Epithelial cell of prostate (primary cell): ENCODE measurements at places on chromosomes 3 and 15.
A peak's percentile ranks its signal among the peaks of the same experiment; 100 is the strongest.

DNA sequence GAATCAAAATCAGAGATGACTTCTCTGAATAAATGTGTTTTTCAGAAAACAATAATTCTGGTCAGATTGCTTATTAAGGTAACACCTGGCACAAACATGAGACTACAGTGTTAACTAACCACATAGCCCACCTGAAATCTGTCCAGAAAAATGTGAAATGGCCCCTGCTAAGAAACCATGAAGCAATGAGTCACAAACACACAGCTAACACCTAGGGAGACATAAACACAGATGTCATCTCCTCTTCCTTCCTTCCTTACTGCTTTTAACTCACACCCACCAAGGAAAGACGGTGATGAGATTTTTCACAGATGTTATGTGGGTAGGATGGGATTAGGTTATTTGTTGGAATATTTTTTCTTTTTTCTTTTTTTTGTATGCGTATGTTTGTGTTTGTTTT lies 315.0 kb upstream of the STAC start:
- no peak for DNase-seq

GRCh38 chr3:11059090-11059798 lies 66.7 kb downstream of the SLC6A1 start:
- DNase-seq: no peak

DNA sequence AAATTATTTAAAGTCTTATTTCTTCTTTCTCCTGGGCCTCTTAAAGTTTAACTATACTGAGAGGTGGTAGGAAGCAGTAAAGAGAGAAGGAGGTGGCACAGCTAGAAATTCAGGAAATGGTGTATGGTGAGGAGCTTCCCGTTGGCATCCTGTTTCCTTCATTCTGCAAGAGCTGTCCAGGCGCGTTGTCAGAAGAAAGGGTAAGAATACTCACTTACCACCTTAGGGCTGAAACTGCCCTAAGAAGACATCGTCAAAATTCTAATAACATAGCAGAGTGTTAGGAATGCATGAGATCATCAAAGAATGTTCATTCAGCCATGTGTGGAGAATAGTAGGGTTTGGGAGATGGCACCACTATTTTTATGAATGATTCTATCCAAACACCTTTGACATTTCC lies 699.6 kb downstream of the MCTP2 start:
- no peak for DNase-seq

GRCh38 chr15:35833581-35833980 lies 287.6 kb upstream of the DPH6 start:
- DNase-seq: no peak

- DNase-seq: no peak
These were observed 22.4 kb upstream of the SMAD6 start for GRCh38 chr15:66679657-66680108.

- no peak for DNase-seq
These were observed 470.2 kb upstream of the AGTR1 start for GRCh38 chr3:148227534-148227933.

DNA sequence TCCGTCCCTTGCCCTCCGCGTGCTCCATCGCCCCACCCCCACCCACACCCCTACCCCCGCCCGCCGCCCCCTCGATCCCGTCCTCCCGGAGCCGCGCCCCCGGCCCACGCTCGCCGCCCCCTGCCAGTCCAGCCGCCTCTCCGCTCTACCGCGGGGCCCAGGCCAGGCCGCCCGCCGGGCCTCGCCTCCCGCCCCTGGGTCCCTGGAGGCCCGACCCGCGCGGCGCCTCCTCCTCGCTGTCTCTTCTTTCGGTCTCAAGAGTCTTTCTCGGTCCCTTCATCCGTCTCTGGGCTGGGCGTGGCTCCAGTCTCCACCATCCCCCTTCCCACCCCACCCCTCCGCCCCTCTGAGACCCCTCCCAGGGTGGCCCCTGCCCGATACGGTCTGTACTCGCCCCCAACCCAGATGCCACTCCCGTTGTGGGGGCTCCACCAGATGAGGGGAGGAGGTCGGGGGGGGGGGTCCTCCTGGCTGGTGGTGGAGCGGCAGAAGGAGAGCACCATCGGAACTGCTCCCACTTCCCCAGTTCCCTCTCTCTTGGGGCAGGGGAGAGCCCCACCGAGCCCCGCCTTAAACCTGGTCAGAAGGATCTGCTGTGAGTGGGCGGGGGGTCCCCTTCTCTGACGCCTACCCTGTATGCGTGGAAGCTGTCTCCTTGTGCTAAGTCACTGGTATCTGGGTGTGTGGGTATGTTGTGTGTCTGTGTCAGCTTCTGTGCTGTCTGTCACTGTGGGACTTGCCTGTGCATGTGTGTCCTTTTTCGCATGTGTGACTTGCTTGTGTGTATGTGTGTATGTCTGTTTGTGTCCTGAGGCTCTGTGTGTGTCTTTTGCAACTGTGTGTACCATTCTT lies 1.0 kb downstream of the PRKCD start:
- DNase-seq: no peak

GRCh38 chr3:185176750-185177359 lies 24.0 kb upstream of the C3orf70 start:
- DNase-seq: no peak

- no peak for DNase-seq
These were observed 18.7 kb upstream of the HDAC11 start for GRCh38 chr3:13461169-13462124.

DNA sequence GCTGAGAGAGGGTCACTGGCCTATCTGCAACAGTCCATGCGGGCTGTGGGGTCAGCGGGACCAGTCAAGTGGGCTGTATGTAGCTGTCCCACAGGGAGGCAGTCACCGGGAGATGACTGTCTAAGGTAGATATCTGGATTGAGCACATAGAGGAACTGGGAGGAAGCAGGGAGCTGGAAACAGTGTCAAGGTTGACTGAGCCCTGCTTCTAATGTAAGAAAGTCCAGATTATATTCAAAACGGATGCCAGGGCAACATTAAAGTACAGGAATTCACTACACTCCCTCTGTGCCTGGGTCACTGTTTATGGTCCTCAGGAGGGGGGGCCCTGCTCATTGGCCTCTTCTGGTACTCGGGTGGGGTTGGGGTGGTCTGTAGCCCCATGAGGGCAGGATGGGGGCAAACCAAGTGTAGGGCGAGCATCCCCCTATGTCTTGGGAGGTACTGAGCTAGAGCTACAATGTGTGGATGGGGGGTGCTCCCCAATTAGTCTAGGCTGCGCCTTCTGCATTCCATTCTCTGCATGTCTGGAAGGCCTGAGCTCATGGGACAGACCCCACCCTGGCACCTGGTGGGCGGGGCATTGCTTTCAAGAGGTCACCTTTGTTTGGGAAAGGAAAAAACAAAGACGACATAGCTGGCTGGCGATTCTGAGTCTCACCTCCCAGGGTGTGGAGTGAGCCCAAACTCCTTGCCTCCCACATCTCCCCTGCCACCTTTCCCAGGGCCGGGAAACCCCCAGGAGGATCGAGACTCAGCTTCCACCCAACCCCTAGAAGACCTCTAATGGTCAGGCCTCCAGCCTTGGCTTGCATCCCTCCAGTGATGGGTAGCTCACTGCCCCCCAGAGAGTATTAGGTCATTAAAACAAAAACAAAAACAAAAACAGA lies 45.1 kb upstream of the C15orf39 start:
- no peak for DNase-seq

DNA sequence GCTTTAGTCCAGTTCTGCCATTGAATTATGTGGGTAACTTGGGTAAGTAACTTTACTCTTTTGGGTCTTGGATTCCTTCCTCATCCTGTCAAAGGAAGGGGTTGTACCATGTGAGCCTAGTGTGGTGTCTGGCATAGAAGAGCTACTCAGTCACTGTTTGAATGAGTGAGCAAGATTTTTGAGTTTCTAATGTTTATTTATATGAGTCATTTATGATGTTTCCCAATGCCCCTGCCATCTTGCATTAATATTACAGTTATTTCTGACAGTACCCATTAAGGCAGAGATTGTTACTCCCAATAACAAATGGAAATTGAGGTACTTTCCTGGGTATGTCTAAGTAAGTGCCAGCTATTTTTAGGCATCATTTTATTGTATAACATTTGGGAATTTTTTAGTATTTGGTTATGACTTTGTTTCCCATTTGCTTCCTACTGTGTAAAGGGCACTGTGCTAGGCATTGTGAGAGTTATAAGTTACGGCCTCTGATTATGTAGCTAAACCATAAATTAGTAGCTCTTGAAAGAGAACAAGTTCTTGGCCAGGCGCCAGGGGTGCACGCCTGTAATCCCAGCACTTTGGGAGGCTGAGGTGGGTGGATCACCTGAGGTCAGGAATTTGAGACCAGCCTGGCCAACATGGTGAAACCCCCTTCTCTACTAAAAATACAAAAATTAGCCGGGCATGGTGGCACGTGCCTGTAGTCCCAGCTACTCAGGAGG lies 23.5 kb downstream of the NR1D2 start:
- peak; percentile 37 for DNase-seq

DNA sequence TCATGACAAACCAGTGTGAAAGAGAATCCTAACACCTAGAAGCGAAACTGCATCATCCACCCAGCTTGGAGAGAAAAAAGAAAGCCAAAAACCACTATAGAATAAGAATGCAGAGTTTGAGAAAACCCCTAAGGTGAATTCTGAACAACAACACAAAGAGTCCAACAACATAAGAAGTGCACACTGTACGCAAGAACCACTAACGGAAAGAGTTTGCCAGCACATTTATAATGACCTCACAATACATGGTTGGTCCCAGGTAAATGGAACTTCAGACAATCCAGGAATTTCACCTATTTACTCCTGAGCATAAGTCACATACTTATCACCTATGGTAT lies 128.3 kb upstream of the BHLHE40 start:
- DNase-seq: no peak

DNA sequence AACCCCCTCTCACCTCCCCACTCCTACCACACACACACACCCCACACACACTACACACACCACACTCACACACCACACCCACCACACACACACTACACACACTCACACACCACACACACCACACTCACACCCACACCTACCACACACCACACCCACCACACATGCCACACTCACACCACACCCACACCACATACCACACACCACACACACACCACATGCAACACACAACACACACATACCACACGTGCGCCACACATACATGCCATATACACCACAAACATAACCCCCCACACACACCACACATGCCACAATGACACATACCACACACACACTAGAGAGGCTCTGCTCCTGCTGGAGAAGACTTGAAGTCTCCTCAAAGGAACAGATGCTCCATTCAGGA lies 5.9 kb upstream of the ITPKA start:
- DNase-seq: no peak

DNA sequence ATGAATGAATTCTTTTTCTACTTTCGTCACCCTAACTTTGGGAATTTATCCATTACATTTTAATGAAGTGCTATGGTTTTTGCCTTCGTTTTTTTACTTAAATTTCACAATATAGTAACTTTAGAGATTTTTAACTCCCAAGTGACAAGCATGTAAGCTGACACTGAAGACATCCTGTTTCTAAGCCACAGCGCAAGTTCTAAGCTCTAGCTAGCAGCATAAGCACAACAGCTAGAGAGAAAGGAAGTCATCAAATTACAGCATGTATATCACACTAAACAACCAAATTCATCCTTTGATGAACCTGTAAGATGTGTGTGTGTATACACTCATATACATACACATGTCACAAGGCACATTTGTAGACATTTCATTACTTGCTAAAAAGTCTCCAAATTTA lies 119.3 kb downstream of the P3H2 start:
- DNase-seq: no peak

DNA sequence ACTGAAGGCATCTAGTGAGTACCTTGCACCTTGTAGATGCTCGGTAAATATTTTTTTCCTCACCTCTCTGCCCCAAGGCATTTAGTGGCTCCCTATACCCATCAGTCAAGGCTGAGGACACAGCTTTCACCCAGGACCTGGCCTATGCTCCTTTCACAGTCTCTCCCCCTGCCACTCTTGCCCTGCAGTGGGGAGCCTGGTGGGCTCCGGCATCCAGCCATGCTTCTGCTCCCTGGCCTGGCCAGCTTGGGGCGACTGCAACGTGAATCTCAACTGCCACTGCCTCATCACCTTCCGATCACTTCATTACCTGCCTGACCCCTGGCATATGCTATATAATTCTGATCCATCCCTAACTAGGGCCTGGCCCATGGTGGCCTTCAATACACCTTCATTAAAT lies 735 bp upstream of the CX3CR1 start:
- DNase-seq: no peak

- DNase-seq: peak; percentile 14
These were observed 8.6 kb upstream of the ST8SIA2 start for GRCh38 chr15:92385096-92385495.

GRCh38 chr3:30340500-30340899 lies 265.9 kb upstream of the TGFBR2 start:
- DNase-seq: no peak

- DNase-seq: no peak
These were observed 48.8 kb upstream of the VGLL4 start for GRCh38 chr3:11692532-11692813.

GRCh38 chr3:126051741-126052140 lies 32.2 kb downstream of the SLC41A3 start:
- DNase-seq: no peak

DNA sequence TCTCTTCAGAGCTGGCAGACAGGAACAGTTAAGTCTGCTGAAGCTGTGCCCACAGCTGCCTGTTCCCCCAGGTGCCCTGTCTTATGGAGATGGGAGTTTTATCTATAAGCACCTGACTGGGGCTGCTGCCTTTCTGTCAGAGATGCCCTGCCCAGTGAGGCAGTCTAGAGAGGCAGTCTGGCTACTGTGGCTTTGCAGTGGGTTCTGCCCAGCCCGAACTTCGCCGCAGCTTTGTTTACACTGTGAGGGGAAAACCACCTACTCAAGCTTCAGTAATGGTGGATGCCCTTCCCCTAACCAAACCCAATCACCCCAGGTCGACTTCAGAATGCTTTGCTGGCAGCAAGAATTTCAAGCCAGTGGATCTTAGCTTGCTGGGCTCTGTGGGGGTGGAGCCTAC lies 91.2 kb downstream of the SLC25A26 start:
- DNase-seq: no peak

GRCh38 chr15:80090041-80090440 lies 30.6 kb downstream of the ZFAND6 start:
- no peak for DNase-seq
